ENCODE measurements at places on chromosomes 13 and 19.

- DNase-seq: no peak
Observed at GRCh38 chr13:85853901-85854663, 54.9 kb upstream of the SLITRK6 start.

DNA sequence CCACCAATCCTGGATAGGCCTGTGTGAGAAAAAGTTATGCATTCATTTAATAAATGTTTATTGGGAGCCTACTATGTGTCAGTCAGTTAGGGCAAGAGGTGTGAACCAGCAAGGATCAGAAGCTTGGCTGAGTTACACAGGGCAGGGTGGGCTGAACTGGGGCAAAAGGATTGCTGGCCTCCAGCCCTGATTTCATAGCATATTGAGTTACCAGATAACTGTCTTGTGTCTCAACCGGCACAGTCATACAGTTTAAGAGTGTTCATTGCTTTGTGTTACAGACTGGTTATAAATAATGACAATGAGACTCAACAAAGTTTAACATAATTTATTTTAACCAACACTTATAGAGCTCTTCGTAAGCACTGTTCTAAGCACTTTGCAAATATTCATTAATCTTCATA lies 253.8 kb downstream of the DLEU7 start:
- DNase-seq: no peak

DNA sequence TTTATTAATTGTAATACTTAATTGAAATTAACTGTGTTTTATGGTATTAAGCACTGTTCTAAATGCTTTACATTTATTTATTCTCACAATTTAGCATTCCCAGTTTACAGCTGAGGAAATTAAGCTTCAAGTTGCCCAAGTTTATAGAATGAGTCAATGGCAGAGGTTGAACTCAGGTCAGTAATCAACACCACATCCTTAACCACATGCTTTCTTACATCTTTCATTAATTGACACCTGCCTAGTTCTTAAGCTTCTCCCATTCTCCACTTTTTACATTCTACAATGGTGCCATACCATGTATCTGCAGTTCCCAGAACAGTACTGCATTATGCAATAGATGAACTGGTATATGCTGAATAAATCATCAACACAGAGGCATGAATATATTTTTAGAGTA lies 11.7 kb upstream of the RBM26 start:
- no peak for DNase-seq

- DNase-seq: no peak
Observed at GRCh38 chr13:51843529-51843928, 1.4 kb downstream of the TMEM272 start.

DNA sequence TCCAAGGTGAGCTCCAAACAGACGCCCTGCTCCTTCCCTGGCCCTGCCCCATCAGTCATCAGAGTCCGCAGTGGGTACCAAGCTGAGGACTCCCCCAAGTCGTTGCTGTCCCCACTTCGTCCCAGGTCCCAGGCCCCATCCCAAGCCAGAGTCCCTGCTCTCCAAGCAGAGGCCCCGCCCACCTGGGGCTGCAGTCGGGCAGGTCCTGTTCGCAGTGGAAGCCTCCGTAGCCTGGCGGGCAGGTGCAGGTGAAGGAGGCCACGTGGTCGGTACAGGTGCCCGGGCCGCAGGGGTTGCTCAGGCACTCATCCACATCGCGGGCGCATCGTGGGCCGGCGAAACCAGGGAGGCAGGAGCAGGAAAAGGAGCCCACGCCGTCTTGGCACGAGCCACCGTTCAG lies 19.4 kb downstream of the NOTCH3 start:
- no peak for DNase-seq

DNA sequence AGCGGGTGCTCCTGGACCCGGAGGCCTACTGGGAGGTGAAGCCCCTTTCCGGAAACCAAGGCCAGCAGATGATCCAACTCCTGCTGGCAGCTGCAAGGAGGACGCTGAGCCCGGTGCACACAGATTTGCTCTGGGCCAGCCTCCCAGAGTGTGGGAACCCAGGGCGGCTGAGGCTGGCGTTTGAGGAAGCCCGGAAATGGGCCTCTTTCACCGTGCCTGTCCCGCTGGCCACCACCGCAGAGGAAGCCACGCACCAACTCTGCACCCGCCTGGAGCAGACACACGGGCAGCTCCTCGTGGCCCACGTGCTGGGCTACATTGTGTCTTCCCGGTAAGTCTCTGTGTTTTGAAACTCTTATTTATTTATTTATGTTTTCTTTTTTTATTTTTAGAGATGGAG lies 30.4 kb downstream of the NWD1 start:
- DNase-seq: no peak

DNA sequence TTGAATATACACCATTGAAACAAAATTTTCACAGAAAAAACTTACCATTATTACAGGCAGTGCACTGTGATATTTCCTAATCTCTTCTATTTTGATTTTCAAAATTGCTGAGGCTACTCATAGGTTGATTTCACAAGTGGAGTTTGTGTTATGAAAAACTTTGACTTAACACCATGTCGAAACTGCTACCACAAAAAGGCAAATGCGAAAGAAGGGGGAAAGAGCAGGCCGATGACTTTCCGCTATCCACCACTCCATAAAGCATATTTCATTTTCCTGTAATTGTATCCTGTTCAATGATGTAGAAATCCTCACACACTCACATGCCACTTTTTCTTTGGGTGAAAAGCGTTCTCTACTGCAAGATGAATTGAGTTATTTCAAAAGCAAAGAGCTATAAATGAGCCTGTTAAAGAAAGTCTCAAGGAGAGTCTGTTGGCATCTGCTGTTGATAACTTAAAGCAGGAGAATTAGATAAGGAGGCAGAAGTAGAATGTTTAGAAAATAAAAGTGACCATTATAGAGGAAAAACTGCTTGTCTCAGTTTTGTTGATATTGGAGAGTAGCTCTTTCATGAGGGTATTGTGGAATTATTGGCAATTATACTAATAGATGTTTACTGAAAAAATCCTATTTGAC lies 18.8 kb downstream of the KL start:
- DNase-seq: no peak

GRCh38 chr13:99657848-99658260 lies 156.6 kb downstream of the TM9SF2 start:
- no peak for DNase-seq

DNA sequence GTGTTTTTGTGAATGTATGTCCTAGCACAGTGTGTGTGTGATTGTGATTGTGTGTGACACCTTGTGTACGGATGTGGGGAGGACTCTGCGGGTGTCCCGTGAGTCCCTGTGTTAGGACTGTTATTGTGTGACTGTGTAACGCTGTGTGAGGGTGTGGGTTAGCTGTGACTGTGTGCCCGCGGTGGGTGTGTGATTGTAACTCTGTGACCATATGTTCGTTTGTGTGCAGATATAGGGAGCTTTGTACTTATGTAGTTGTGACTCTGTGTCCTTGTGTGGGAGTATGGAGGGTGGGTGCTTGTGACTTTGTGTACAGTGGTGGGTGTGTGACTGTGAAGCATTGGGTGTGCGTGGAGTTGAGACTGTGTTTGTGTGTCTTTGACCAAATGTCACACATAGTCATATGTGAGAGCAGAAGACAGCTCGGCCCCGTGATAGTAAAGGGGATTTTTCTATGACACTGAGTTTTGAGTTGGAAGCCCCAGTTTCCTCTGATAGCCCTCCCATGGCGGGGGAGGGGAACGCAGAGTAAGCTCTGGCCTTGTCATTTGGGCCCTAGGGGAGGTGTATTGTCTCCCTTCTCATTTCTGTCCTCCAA lies 949 bp upstream of the ZNF260 start:
- DNase-seq: no peak

DNA sequence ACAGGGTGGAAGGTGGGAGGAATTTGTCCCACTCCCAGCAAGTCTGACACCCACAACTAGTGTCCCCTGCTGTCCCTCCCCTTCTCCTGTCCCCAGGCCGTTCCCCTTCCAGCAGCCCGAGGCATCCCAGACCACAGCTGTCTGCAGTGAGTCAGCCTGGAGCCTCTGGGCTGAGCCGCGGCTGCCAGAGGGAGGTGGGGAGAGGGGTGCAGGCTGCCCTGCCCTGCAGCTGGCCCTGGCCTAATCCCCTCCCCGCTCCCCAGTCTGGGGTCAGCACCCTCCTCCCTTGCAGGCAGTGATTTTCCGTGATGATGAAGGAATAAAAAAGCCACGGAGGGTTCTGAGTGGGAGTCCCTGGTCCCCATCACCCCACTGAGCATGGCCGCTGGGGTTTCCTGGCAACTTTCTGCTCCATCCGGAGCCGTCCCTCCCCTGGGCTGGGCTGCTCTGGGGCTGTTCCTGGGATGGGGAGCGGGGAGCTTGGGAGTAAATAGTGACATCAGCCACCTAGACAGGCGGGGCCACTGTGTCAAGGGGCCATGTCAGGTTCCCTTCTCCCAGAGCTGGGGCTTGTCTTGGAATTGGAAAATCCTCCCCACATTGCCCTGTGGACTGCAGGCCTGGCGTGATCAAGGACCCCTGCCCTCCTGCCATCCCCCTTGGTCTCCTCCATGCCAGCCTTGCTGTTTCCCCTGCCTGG lies 16.8 kb downstream of the SPC24 start:
- DNase-seq: no peak

DNA sequence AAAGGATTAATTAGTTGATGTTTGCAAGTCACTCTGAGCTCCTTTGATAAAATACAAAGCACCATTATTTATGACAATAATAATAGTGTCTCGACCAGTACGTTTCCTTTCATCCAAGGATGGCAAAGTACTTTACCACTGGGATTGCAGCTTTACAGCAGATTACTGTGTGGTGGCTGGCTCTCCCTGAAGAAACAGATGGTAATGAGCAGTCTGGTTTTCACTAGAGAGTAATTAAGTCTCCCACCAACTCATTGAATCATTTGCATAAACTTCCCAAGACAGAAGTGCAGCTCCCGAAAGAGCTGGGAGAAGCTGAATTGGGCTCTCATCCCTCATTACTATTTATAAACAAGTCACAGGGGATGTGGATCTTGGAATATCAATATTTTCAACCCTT lies 48.7 kb downstream of the KLF5 start:
- no peak for DNase-seq

GRCh38 chr13:40043764-40044163 lies 388.3 kb downstream of the COG6 start:
- no peak for DNase-seq

GRCh38 chr19:15238639-15239155 lies 6.4 kb upstream of the EPHX3 start:
- no peak for DNase-seq

GRCh38 chr19:11205939-11206570 lies 8.7 kb upstream of the KANK2 start:
- no peak for DNase-seq

- no peak for DNase-seq
Observed at GRCh38 chr19:44806291-44806690, 2.6 kb upstream of the BCAM start.

GRCh38 chr13:98678741-98679140 lies 73.7 kb downstream of the SLC15A1 start:
- no peak for DNase-seq

- peak; percentile 15 for DNase-seq
Observed at GRCh38 chr13:53241891-53242348, 213.3 kb downstream of the OLFM4 start.

- no peak for DNase-seq
Observed at GRCh38 chr13:43295825-43296564, 272.6 kb downstream of the DNAJC15 start.

DNA sequence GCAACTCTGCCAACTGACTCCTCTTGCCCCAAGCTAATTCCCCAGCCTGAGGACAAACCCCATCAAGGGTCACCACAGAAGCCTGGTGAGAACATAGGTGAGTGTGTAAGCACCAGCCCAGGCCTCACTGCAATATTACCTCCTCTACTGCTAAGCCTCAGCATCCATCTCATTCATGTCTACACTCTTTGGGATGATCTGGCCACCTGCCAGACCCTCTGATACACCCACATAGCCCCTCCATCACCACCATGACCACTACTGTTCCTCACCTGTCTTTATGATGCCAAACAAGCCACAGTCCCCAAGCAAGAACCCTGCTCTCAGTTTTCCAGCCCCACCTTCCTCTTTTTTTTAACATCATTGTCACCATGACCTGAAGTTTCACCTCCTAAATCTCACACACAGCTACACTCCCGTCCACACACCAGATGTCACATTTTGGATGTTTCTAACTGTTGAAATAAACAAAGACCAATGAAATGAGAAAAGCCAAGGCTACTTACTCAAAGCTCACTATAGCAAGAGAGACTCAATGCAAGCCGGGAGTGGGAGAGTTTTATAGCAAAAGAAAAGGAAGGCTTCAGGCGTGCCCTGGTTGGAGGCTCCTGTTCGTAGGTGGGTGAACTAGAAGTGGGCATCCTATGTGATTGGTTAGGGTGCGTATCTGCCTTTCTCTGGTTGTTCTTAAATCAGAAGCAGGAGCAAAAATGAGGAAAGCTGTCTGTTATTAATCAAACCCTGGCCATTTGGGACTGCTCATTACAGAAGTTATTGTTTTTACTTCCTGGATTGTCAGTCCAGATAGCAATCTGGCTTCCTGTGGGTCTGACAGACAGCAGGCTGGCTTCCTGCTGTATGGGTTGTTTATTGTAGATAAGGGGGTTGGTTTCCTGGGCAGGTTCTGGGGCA lies 2.0 kb downstream of the ZNF792 start:
- DNase-seq: no peak

- DNase-seq: no peak
Observed at GRCh38 chr19:46090444-46090843, 34.0 kb downstream of the IGFL3 start.

- no peak for DNase-seq
Observed at GRCh38 chr13:53127373-53127772, 98.8 kb downstream of the OLFM4 start.

GRCh38 chr19:41305927-41306793 lies 3.8 kb upstream of the CCDC97 start:
- no peak for DNase-seq

- DNase-seq: no peak
Observed at GRCh38 chr13:106774621-106775020, 206.7 kb upstream of the ARGLU1 start.

GRCh38 chr13:68046903-68047302 lies 816.8 kb upstream of the PCDH9 start:
- DNase-seq: no peak

Measured in NCI-H2107 (cell line).